ENCODE measurements at places on chromosomes 3 and 15.

- no peak for DNase-seq
Measured at GRCh38 chr15:67043939-67044771, 21.2 kb upstream of the SMAD3 start.

DNA sequence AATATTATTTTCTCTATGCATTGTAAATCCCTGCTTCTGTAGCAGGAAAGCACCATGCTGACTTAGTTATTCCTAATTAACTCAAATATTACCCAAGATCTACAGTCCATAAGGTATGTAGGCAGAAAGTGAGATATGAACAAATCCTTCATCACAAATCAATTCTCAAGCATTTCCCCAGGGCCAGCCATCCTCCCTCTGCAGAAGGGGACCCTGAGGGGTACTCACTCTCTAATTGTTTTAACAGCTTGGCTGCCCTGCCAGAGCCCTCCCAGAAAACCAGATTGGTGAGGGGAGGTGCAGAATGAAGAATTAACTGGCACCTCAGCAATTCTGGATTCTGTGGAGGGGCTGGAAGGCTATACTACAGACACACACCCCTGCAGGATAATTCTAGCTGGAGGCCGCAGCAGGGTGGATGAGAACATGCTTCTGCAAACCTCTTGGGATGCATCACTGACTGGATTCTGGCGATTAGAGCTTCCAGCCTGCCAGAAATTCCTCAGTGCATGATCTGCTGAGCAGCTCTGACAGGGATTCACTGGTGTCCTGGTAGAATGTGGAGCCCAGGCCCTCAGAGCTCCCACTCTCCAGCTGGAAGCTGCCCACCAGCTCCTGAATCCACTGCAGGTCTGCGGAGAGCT is 88.6 kb upstream of the HERC1 start:
- DNase-seq: no peak

GRCh38 chr3:194054016-194054415 is 81.9 kb upstream of the HES1 start:
- DNase-seq: no peak

GRCh38 chr15:42760759-42761158 is 23.8 kb upstream of the CDAN1 start:
- DNase-seq: no peak

DNA sequence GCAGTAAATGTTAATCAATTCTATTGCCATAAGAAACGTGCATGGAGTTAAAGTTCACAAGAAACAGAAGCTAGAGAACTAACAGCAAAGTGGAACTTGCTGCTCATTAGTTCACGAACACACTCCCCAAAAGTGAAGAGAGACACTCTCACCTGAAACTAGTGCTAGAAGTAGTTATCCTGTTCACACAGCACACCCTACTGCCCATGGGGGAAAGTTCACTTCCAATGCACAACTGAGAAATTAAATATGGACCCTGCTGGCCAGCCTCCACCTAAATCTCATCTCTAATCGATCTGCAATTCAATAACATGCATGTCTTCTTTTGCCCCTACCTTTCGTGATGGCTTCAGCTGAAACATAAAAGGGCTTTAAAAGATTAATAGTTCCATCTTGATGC is 39.4 kb upstream of the FRMD4B start:
- no peak for DNase-seq

GRCh38 chr3:150074697-150075416 is 104.2 kb upstream of the PFN2 start:
- no peak for DNase-seq

DNA sequence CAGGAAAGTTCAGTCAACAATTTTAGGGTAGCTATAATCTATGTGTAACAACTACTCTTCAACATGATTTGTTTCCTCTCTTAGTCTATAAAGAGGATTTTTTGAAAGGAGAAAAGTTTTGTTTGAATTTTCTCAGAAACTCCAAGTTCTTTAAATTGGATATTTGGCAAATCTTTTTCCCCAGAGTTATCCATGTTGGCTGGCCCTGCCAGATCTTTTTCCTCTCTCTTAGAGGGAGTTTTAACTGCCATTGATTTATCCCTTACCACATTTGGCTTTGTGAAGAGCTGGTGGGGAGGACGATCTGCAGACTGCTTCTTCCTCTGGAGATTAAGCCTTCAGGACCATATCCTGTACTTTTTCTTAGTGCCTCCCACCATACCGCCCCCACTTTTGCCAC is 64.9 kb upstream of the ROPN1 start:
- no peak for DNase-seq

- no peak for DNase-seq
Measured at GRCh38 chr3:101720851-101721840, 3.3 kb upstream of the CEP97 start.

DNA sequence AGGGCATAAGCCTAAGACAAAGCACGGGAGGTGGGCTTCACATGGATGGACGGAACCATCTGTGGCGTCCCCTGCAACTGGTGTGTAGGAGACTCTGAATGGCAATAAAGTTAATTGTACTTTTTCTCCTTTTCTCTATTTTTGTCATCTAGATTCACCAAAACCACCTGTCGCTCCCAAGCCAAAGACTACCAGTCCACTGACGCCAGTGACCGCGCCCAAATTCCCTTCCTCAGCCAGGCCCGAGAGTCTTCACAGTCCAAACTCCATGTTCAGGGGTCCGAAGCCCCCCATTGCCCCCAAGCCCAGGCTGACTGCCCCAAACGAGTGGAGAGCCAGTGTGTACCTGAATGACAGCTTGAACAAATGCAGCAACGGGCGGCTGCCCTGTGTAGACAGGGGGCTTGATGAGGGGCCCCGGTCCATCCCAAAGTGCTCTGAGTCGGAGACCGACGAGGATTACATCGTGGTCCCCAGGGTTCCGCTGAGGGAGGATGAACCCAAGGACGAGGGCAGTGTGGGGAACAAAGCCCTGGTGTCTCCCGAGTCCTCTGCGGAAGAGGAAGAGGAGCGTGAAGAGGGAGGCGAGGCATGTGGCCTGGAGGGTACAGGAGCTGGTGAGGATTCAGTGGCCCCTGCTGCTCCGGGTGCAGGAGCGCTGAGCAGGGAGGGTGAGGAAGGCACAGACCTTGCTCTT is at the start of gene FGD5:
FGD5 (plus strand) TSS at position 159 of the 697 bp plus-strand sequence; CDS start at position 269, 110 bp downstream.
- no peak for DNase-seq

GRCh38 chr15:36401586-36401966 is 177.8 kb upstream of the CDIN1 start:
- DNase-seq: no peak

DNA sequence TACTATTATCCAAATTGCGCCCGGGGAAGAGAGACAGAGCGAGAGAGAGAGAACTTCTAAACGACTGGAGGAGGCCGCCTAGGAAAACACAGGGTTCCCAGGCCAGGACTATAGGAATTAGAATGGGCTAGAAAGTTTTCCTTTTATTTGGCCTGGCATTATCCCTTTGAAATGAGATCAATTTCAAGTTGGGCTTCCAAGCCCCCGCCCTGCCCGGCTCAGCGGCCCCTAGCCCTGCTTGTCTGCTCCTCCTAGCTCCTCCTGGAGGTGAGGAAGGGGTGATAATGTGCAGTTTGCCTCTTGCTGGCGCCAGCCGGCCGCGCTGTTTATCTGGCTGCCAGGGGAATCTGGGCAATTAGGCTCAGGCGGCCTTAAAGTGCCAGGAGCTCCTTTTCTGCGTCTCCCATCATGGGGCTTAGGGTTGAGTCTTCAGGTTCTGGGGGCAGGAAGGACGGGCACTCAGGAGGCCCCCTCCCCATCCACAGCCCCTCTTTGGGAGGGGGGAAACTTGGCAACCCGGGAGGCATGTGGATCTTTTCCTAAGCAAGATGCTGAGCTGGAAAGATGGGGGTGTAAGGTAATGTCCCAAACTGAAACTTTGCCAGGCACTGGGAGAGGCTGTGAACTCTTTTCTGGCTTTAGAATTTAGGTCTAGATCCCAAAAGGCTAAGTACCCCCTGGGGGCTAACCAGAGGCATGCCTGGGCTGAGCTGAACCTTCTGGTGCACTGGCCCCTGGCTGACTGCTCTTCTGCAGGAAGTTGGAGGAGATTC is 5.5 kb downstream of the SMAD6 start:
- DNase-seq: peak; percentile 7

DNA sequence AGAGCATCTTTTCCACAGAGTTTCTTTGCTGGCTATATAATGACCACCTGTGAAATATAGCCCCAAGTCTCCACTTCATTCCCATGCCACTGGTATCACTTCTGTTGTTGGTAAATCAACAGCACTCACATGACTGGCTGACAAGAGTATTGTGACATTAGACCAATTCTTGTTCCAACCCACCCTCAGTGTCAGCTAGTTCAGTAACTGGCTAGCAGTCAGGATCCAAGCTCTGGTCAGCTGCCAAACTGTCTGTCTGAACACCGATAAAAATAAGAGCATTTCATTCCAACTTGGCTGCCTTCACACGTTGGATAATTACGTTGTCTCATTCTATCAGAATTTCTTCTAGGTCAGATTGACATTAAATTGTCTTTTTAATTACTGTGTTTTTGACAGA is 166.5 kb downstream of the USP13 start:
- no peak for DNase-seq

GRCh38 chr15:39573844-39574243 is 7.0 kb upstream of the THBS1 start:
- no peak for DNase-seq

DNA sequence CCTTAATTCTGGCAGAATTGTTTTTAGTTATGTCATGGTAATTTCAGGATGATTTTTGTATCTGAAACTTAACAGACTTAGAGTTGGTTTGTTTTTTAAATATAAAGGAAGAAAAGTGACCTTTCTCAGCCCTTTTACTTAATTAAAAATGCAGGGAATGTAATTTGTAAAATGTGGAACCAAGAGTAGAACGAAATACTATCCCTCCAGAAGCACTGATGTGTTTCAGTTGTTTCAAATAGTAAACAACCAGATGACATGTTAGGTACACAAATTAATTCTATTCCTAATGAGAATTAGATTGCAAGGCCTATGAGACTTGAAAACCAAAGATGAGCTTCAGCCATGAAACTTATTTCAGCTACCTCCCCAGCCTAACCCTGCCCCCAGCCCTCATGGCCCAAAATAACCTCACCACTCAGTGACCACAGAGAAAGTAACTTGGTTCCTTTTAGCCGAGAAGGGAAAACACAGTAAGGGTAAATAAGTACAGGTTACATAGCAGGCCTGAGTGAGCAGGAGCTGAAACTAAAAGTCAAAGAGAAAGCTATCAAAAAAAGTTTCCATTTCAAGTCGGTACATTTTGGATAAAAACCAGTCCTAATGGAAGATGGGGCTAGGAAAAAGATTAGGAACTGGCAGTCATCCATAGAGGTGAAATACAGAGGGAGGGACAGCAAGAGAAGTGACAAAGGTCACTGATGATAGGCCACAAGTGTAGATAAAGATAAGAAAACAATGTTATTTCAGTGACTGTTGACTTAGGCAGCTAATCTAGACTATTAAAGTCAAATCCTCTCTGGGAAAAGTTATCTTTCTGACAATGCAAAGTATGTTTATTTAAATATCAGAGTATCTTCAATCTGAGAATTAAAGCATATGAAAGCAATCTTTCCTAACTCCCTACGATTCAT is 23.2 kb downstream of the SENP8 start:
- no peak for DNase-seq

DNA sequence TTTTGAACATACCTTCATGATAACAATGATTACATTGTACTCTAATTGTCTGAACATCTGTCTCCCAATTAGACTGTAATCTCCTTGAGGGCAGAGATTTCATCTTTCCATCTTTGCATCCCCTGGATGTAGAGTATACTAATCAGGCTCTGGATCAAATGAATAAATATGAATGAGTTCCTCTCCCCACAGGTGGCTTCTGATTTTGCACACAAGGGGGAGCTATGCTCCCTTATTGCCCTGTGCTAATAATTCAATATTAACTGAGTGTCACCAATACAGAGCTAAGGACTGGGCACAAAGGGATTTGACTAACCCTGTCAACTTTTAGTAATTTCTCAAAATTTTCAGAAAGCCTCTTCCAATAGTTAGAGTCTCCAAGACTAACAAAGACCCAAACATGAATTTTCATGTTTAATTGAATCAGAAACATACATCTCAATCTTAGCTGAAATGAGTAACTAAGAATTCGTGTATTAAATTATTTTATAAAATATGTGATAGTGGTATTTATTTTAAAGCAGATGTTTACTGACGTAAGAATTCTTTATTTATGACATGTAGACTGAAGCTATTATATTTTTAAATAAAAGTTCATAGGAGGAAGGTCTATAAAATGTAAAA is 3.0 kb downstream of the DUOXA1 start:
- DNase-seq: peak; percentile 22

DNA sequence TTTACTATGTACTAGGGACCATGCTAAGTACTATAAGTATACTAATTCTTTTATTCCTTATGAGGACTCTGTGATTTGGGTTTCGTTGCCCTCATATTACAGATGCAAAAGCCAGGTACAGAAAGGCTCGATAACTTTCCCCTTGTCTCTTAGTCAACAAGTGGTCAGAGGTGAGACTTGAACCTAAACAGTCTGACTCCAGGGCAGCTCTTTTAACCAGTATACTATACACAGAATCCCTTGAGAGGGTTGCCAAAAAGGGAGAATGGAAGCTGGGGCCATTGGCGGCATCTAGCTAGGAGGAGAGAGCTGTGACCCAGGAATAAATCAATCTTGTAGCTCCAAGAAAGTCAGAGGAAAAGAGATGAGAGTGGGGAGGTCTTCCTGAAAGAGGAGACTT is 92.4 kb downstream of the TOP2B start:
- no peak for DNase-seq
